Right lung (tissue), 10 donors: ENCODE measurements at places on chromosomes 16 and 17.

DNA sequence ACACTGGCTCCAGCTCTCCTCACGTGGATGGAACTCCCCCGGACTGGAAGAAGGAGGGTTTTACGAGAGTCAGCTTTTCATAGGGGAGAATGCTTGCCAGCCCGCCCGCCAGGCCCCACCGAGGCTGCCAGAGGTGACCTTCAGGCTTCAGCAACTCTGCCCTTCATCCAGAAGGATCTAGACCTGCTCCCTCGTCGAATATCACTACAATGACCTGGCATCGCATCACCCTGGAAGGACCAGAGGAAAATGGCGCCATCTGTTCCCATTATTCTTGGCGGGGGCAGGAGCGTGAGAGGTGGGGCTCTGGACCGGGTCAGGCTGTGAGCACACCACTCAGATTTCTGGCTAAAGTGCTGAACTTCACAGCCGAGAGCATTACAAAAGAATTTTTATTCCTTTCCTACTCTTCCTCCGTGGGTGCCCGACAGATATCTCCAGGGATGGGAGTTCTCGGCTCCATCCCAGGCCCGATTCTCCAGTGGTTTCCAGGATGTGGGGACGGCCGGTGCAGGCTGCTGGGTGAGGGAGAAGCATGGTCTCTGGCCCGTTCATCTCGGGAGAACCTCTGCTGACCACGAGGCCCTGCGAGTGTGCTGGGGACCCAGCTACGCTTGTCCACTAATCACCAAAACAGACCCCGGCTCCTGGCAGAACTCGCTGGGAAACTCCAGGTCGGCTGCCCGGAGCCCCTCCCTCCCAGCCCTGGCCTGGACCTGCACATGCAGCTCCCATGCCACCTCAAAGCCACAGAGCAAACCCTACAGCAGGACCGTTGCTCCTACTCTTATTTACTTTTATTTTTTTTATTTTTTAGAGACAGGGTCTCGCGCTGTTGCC is 36.8 kb upstream of the ZNF469 start:
- no peak for DNase-seq

GRCh38 chr17:42225646-42226045 is 31.4 kb upstream of the GHDC start:
- no peak for DNase-seq

GRCh38 chr17:29526322-29526721 is 40.5 kb downstream of the ABHD15 start:
- no peak for DNase-seq

GRCh38 chr17:78433013-78433727 is 54.7 kb downstream of the PGS1 start:
- DNase-seq = no peak

DNA sequence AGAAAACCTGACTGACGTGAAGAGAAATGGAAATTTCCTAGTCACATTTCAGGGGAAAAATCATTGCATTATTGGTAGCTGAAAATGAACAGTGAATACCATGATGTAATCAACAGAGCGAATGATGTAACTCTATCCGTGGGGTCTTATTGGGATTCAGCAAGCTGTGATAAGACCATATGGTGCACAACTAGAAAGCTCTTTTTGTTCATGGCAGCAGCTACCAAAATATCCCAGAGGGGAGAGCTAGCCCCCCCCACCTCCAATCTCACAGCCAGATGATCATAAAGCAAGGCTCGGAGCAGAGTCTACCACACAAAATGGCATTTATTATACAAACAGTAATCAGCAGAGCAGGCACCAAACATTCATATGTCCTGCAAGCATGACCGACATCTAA is 22.2 kb upstream of the DNAH17 start:
- peak; percentile 18 for DNase-seq

DNA sequence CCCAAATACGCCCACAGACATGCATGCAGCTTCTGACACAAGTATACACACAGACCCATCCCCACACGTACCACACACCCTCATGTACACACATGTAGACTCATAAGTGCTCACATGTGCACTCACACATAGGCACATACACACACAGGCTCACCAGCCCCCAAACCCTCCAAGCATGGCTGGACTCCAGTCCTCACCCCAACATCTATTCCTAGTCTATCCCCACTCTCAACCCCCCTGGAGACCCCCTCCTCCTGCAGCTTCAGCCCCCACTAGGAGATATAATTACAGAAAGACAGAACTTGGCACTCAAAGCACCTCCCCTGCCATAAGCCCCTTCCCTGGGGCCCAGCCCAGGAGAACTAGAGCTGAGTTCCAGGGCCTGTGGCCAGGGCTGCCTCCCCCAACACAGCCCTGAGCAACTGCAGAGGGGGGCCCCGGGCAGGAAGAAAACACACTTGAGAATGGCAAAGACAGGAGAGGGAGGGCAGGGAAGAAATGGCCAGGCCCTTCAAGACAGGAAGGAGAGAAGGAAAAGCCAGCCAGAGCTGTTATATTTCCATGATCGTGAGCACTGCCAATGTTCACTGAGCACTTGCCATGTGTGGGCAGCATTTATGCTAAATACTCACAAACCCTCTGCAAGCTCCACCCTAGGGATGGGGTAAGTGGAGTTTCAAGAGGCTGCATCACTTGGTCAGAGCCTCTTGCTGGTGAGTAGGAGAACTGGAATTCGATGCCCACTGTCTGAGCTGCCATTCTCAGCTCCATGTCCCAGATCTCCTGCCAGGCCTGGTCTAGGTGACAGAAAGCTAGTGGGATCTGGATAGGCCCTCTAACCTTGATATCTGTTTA is 224.5 kb downstream of the ZNF423 start:
- DNase-seq = peak; percentile 70

DNA sequence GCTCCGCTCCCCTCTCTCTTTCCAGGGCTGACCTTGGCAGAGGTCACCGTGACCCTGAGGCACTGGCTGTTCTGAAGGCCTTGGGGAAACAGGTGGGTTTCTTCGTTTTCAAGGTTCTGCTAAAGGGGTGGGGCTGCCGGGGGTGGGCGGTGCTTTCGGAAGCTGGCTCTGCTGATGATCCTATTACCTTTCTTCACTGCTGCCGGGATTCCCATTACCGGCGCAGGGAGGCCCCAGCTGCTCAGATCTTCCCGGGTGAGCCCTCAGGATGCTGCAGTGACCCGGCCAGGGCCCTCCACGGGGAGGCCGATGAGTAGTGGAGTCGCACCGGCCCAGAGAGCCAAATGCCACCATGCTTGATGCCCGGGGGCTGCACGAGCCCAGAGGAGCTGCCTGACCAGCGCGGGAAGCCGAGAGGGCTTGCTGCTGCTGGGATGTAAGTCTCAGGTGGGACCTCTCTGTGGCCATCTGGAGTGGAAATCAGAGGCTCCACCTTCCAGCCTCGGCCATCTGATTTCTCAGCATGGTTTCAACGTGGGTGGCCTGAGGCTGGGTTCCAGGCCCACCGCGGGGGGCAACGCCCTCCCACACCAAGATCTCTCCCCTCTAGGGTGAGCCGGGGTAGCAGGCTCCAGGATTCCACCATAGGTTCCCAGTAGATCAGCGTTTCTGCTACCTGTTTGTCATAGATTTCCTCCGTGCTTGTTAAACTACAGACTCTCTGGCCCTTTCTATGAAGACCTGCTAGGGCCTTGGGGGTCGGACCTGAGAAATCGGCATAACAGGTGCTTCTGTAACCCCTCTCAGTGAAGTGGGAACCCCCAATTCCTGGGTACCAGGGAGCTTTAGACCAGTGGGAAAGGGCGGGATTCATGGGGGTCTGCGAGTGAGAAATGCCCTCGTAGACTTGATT is 21.6 kb upstream of the ADCY7 start:
- DNase-seq = no peak

GRCh38 chr16:50151756-50152155 is 1.4 kb upstream of the TENT4B start:
- no peak for DNase-seq

GRCh38 chr16:50167556-50167955 is 14.4 kb downstream of the TENT4B start:
- no peak for DNase-seq

DNA sequence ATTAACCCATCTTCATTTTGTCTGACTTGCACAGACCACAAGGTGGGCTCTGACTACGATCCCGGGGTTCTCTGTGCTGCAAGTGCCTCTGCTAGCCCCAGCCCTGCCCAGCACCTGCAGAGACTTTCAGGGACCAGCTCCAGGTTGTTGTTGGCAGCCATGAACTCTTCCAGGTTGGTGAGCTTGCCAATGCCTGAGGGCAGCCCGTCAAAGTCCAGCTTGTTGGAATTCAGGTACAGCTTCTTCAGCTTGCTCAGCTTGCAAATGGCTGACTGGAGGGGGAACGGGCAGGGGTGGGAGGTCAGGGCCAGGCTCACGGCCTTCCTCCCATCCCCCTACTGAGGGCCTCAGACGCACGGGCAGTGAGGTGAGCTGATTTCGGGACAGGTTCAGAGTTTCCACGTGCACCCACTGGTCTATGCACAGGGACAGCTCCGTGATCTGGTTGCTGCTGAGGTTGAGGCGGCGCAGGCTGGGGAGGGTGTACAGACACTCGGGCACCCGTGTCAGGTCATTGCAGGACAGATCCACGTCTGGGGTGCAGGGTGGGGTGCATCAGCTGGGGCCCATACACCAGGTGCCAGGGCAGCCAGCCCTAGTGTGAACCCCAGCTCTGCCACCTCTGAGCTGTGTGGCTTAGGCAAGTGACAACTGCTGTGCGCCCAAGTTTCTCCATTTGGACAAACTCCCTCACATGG is 5.2 kb downstream of the FLII start:
- no peak for DNase-seq

DNA sequence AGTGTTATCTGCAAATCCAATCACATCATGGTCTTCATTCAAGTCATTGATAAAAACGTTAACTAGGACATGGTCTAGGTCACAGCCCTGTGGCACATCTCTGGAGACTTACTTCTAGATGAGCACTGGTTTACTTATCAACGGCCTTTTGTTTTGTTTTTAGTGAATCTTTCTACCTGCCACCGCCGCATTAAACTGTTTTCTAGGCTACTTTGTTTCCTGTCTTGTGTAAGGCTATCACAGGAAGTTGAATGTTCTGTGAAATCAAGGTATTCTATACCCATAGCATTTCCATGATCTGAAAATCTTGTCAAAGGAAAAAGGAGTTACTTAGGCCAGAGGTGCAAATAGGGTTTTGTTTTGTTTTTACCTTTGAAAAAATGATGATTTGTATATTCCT is 26.9 kb downstream of the SOCS3 start:
- no peak for DNase-seq

- DNase-seq = no peak
These were observed 19.9 kb upstream of the OSGIN1 start for GRCh38 chr16:83932955-83933673.

DNA sequence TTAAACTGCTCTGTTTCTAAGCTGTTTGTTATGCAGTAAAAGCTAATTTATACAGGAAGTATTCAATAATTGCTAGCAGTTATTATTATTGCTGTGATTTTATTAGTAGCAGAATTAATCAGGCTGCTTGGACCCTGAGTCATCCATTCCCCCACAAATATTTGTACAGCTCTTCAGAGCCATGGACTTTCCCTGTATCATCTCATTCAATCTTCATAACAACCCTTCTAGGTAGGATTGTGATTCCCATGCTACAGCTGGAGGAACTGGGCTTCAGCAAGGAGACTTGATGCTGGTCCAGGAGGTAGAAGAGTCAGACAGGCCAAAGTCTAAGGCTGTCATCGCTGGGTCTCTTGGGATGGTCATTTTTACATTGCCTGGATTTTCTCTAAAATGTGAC is 208.3 kb downstream of the C16orf95 start:
- DNase-seq = no peak

DNA sequence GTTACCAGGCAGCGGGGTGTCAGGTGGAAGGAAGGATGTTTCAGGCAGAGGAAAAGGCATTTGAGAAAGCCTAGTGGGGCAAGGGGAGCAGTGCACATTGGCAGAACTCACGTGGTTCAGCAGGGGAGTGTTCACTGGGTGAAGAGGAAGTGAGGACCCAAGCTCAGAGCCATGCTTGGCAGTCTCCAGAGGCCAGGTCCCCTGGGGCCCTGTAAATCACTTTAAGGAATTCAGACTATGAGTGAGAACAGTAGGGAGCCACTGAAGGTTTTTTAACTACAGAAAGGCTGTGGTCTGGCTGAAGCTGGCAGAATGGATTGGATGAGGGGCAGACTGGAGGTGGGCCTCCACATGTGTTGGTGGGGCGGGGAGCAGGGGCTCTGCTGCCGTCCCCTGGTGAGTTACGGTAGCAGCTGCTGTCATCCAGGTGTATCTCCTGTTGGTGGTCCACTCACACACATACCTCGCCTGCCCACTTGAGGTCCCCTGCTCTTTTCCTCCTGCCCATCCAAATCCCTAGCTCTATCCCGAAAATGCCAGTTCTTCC is 5.1 kb downstream of the CLEC16A start:
- no peak for DNase-seq

- DNase-seq = no peak
These were observed 2.9 kb upstream of the CD7 start for GRCh38 chr17:82320140-82320840.

DNA sequence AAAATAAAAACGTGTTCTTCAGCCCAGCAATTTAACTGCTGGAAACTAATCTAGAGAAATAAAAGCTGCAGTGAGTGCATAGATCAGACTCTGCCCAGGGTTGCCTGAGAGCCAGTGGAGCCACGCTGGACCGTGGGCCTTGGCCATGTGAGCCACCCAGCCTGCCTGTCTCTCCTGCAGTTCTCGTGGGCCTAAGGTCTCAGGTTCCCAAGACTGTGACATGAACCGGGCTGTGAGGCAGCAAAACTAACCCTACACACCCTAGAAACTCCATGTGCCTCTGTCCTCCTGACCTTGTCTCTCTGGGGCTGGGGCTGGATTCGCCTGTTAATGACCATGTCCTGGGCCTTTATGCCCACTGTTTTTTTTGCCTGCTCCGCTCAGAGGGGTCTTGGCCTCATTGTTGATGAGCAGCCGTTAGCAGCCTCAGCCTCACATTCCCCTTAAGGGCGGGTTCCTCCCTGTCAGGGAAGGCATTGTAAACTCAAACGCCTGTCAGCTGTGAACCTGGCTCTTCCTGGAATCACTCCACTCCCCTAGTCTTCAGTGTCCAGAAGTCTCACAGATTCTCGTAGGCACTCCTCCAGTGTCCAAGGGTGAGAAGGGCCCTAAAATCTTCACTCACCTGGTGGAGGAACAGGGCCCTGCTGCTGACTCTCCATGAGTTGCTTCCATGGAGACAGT is 16.9 kb downstream of the C16orf90 start:
- DNase-seq = no peak

DNA sequence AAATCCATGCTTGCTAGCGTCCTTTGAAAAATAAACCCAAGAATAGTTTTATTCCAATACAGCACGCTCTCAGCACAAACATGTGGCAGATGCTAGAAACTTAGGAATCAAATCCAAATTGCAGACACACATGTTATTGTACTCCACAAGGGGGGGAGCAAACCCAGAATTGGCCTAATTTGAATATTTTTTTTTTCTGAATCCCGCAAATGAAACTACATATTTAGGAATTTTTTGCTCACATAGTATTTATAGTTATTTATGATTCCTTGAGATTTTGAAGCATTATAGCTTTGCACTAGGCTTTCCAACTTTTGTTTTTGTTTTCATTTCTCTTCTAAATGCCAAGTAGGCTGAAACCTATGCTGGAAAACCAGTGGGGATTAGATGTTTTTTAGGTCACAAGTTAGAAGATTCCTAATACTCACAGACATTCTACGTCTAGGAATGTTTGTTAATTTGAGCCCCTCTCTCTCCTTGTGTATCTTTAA is 59.3 kb upstream of the CDH11 start:
- peak; percentile 62 for DNase-seq

GRCh38 chr16:49353680-49354079 is 19.9 kb upstream of the C16orf78 start:
- peak; percentile 4 for DNase-seq
